Stimulated activated CD4-positive, alpha-beta T cell treated with anti-CD3 and anti-CD28 coated beads, Interleukin-1b, Interleukin-23, amount 100 ng/mL, for 1 hour (primary cell): ENCODE measurements at places on chromosomes 6 and 20.

DNA sequence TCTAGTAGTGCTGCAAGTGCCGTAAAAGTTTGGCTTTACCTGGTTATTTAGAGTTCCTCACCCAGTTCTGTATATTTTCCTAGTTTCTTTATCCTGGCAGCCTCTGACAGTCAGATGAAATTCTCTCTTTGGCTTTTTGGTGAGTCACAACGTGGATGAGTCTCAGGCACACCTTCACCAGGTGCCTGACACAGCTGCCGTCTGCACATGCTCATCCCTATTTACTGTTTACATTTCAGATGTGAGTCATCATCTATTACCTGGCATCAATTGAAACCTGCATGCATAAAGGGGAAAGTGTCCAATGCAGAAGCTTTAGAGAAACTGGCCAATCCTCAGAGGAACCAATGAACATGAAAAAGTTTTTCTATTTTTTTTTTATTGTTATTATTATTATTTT lies 33.3 kb upstream of the ADGRF4 start:
- no peak for DNase-seq

- DNase-seq: no peak
Measured at GRCh38 chr6:93391965-93392364, 27.4 kb downstream of the EPHA7 start.

GRCh38 chr6:158517581-158517980 lies 42.3 kb upstream of the TMEM181 start:
- no peak for DNase-seq

DNA sequence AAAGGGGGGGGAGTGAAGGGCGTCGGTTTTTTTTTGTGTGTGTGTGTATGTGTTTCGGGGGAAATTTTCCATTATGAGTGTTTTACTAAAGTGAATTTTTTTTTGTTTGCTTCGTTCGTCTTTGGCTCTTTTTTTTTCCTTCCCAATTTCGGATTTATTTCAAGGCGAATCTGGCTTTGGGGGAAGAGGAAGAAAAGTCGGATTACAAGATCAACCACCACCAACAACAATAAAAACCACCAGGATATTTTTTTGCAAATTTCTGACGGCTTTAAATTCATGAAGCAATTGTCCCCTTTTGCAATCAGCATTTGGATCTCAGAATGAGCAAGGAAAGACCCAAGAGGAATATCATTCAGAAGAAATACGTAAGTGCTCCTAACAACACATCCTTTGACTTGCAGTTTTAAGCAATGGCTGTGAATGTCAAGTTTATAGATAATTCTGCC lies 372 bp downstream of the JARID2 start:
- no peak for DNase-seq

DNA sequence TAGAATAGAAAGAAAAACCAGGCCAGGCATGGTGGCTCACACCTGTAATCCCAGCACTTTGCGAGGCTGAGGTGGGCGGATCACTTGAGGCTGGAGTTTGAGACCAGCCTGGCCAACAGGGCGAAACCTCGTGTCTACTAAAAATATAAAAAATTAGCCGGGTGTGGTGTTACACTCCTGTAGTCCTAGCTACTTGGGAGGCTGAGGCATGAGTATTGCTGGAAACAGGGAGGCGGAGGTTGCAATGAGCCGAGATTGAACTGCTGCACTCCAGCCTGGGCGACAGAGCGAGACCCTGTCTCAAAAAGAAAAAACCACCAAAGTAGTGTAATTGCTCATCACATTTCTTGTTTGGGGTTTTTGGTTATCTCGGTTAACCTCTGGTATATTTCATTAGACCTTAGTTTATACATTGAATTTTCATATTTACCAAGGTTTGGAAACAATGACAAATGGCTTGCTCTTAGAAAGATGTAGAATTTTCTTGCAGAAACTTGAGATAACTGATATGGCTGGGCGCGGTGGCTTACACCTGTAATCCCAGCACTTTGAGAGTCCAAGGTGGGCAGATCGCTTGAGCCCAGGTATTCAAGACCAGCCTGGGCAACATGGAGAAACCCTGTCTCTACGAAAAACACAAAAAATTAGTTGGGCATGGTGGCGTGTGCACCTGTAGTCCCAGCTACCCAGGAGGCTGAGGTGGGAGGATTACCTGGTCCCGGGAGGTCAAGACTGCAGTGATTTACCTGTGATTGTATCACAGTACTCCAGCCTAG lies 14.2 kb downstream of the ITCH start:
- DNase-seq: no peak

- DNase-seq: no peak
Measured at GRCh38 chr6:7998103-7998725, 66.0 kb downstream of the BLOC1S5 start.

DNA sequence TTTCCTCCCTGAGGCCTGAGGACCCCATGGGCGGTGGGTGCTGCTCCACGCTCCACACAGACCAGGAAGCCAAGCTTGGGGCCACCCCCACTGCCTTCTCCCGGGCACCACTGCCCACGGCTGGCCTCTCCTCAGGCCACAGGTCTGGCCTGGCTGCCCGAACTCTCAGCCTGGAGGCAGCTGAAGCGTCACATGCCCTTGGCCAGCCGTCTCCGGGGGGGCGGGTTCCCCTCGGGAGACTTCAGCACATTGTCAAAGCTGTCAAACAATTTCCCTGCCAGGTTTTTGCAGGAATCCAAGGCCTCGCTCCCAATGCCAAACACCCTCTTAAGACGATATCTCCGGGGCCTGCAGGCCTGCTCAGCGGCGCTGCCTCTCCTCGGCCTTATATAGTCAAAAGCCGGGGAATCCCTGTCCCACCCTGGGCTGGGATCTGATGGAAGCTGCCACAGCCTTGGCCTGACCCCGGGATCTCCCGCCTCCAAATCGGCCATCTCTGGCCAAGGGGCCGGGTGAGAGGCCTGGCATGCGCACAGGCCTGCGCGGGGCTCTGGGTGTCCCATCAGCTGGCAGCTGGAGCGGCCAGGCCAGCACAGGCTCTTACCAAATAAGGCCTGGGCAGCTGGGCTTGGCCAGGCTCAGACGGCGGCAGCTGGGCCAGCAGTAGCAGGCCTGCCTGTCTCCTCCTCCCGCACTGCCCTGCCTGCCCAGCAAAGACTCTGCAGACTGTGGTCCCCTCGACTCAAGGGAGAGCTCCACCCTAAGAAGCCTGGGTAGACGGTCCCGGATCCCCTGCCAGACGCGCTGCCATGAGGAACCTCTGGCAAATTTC lies 49.7 kb downstream of the RBM38 start:
- DNase-seq: no peak

DNA sequence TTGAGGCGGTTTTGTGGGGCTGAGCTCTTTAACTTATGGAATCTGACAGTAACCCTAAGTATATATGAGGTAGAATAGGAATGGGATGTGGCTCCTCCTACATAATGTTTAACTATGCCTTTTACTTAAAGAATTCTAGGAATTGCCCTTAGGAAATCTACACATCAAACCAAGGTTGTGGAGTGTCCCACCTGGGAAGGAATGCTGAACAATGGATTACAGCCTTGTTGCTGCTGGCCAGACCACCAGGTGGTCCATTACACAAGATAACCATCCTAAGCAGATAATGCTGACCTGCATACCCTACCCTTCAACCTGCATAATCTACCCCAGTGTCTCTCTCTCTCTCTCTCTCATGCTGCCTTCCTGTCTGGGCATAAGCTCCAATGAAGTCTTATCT lies 35.0 kb upstream of the SLC22A16 start:
- no peak for DNase-seq

- DNase-seq: peak; percentile 36
Measured at GRCh38 chr20:5056801-5057599, 55.7 kb upstream of the SLC23A2 start.

- DNase-seq: no peak
Measured at GRCh38 chr6:64736421-64736950, 970.5 kb downstream of the EYS start.

GRCh38 chr20:52130406-52130805 lies 61.2 kb downstream of the ZFP64 start:
- no peak for DNase-seq
